ENCODE measurements at places on chromosomes 4 and X.

DNA sequence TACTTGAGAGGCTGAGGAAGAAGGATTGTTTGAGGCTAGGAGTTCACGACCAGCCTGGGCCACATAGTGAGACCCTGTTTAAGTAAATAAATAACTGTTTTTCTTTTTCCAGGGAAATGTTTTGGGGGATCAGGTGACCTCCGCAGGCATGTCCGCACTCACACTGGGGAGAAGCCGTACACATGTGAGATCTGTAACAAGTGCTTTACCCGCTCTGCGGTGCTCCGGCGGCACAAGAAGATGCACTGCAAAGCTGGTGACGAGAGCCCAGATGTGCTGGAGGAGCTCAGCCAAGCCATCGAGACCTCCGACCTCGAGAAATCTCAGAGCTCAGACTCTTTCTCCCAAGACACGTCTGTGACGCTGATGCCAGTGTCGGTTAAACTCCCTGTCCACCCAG, 30.5 kb downstream of the ZBTB49 start:
- DNase-seq = no peak

- no peak for DNase-seq
Measured at GRCh38 chr4:772118-772517, 53.8 kb downstream of the CPLX1 start.

DNA sequence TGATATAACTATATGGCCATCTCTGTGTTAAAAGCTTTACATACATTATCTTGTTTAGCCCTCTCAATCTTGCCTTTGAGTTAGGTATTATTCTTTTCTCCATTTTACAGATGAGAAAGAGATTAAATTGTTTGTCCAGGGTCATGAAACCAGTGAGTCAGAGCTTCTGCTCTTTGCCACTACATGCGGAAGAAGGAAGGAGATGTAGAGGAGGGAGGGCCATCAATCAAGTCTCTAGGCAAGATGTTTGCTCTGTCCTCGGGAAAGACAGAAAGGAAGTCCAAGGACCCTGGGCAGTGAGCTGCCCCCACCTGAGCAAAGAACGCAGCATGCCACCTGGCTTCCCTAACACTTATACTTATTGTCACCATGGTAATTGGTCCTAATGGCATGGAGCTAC, 133.7 kb upstream of the IL1RAPL2 start:
- DNase-seq = no peak

DNA sequence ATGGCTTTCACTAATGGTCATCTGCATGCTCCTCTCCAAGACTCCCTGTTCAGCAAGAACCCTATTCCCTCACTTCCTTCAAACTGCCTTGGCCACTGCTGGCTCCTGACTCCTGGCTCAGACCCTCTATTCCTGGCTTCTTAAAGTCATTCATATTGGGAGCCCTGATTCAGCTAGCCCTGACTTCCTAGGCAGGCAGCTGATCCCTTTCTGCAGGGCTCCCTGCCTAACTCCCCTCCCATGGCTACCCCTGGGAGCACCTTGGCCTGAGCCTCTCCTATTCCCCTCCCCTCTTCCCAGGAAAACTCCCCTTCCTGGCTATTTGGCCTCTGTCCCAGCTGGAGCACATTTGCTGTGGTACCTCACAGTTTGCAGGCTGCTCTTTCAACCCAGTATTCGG, 154.9 kb upstream of the PJA1 start:
- no peak for DNase-seq

DNA sequence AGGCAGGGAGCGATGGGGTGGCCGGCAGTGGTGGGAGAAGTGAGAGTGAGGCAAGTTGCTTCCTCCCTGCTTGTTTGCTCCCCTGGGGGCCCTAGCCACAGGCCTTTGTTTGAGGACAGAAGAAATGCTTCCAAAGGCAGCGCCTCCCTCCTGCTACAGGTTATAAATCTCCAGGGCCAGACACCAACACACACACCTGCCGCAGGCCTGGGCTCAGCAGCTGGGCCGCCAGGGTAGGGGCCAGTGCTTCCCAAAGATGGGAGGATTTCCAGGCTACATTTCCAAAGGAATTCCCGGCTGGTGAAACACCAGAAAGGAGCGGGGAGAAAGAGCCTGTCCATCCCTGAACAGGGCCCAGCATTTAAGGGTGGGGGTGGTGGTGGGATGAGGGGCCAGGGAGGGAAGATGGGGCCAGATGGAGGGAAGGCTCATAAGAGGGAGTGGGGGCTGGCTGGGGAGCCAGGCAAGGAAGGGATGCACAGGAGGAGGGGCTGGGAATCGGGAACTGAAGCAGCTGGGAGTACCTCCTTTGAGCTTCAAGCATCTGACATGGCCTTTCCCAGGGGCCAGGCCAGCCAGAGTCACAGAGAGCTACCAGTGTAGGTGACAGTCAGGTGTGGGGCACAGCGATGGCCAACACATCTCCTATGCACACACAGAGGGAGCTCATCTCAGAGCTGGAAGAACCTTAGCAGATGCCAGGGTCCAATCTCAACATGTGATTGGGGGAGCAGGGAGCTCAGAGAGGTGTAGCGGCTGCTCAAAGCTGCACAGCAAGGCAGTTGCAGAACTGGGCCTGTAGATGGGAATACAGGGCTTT, 143.9 kb downstream of the PJA1 start:
- no peak for DNase-seq

DNA sequence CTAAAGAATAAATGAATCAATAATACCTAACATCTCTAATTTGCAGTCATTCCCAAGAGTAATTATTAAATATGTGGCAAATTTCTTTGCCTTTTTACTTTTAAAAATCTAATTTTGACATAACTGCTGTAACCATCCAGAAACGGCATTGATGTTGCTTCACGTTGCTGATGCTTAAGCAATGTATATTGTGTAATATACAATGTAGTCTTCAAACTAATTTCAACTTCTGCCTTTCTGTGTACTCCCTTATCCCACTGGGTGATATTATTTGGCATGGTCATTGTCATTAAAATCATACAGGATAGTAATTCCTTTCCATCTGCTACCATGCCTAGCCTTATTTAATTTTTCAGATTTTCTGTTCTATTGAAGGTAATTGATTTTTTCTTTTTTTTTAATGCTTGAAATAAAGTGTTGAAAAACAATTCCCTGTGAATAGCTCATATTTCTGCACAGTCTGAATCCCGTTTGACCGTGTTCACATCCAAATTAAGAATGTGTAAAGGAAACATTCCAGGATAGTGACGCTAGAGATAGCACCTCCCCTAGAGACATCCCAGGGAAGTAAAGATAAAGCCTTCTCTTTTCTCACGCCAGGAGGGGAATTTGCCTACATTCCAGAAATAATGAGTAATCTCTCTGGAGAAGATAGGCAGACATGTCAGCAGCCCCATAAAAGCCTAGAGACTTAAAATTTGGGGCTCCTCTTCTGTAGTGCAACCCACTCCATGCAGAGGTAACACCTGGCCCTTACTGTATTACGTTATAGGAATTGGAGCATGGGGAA, 8.6 kb downstream of the FAM200B start:
- peak; percentile 76 for DNase-seq

DNA sequence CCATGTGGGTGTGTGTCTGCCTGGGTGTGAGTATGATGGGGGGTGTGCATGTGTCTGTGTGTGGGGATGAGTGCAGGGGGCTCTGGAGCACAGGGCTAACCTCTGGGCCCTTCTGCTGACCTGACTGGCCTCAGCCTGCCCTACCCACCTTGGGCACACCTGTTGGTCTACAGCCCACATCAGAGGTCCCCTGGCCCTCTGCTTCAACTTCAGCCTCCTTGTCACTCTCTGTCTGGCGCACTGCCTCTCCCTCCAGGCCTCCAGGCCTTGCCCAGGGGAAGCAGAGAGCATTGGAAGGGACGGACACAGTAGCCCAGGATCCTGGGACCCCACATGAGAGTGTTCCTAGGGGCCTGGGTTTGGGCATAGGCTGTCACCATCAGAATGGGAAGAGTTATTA, 115.4 kb downstream of the EFNB1 start:
- no peak for DNase-seq

DNA sequence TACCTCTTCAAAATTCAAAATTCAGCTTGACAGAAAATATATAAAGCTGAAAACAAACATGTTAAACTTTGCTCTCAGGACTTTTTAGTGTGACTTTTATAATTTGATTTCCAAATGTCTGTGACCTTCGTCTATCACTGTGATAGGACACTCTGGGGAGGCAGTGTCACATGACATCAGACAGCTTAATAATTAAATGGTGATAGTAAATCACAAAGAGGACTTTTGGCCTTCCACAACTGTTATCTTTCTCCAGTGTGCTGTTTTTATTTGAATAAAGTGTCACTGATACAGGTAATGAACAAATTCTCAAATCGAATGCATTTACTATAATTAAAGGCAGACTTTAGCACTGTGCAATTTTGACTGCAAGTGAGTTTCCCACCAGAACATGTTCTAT, 83.1 kb downstream of the MID1 start:
- DNase-seq = no peak

GRCh38 chr4:100190643-100191600, 654 bp upstream of the DDIT4L start:
- DNase-seq = no peak

- DNase-seq = no peak
Measured at GRCh38 chr4:38567457-38567856, 96.5 kb upstream of the KLF3 start.

DNA sequence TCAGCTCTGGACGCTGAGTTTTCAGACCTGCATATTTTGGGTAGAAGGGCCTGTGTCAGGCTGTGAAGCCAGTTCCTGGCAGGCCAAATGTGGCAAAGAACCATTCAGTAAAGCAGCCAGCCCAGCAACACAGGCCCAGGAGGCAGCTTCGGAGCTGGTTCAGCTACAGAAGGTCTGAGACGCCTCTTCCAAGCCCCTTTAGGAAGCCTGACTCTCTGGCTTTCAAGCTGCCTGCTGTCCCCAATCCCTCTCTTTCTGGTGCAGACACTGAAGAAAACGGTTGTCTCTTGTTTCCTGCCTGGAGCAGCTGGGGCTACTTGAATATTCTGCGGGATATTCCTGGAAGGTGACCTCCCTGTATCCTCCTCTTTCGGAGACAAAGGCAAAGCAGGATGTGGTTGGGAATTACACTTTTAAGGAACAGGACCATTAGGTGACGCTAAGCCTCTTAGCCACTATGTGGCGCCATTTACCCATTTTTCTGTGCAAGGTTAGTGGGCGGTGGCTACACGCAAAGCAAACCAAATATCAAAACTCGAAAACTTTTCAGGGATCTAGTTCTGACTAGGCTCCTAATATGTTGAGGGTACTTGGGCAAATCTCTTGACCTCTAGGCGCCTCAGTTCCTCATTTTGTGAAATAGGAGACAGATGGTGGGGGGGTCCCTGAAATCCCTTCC, 47.2 kb upstream of the LAS1L start:
- DNase-seq = peak; percentile 3

GRCh38 chr4:177761692-177762091, 319.5 kb upstream of the AGA start:
- DNase-seq = no peak

- DNase-seq = no peak
Measured at GRCh38 chrX:8879750-8880149, 78.6 kb upstream of the FAM9A start.

- no peak for DNase-seq
Measured at GRCh38 chr4:110075083-110075738, 123.2 kb downstream of the ELOVL6 start.

DNA sequence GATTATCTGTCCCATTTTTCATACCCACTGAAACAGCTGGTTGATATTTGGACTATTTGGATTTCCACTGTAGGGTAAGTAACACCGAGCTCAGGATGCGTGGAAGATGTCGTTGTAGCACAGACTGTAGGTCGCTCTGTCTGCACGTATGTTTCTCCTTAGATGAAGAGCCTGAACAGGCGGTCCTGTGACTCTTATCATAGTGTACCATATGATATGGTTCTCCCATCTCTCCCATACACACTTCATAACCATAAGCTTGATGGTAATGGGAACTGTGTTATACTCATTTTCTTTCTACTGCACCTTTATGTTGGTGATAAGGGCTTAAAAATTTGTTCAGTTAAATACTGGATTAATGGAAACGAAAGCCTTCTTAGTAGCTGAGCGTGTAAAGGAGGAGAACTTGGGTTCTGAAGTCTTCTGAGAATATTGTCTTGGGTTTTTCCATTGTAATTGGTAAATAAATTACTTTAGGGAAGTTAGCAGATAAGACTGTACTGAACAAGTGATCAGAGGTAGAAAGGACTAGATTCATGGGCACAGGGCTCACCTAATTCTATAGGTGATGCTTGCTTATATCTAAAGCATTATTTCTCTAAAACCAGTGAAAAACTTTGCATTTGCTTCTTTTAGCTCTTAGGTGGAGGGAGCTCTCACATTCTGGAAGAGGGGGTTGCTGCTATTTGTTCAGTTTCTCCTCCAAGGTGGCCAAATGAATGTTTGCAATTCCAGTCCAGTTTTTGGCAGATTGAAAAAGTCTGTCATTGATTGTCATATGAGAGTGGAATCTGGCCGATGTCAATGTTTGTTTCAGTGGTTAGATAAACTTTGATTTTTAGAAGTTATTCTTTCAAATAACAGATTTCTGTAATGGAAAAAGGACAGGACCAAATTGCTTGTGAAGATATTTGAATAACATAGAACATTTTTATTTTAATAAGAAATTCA, 15.8 kb downstream of the SMAD1 start:
- no peak for DNase-seq

DNA sequence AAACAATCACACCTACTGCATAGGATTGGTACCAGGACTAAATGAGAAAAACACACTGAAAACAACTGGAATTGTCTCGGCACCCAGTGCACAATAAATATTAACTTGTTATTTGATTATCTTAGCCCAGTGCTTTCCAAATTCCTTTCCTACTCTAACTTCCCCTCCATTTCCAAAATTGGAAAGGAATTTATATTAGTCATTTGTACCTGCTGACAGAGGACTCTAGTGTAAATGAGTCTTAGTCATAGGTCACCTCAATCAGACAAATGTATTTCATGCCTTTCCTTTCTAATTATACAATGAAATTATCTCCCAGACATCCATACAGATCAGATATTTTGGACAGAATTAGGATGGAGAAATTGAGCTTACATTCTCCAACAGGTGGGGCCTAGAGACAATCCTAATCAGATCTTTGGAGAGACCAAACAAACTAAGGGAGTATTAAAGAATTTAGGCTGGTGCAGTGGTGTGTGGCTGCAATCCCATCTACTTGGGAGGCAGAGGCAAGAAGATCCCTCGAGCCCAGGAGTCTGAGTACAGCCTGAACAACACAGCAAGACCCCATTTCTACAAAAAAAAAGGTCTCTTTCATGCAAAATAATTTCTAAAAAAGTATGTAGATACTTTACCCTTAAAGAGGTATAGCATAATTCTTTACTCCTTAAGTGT, 10.1 kb downstream of the SH3D19 start:
- no peak for DNase-seq

- DNase-seq = no peak
Measured at GRCh38 chrX:78957049-78957767, 12.0 kb downstream of the P2RY10 start.

DNA sequence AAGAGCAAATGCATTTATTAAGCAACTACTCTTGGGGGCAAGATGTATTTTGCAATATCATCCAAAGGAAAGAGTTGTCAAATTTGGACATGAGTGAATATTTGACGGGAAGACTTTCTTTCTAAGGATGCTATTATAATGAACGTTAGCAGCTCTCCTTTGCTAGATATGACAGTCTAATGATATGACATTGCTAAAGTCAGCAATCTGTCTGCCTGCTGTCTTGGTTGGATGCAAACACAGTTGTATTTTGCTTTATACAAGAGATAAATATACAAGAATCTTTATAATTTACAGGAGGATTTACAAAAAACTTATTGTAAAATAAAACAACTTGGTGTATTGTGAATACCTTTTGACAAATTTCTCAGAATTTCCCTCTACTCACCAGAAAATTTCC, 37.5 kb downstream of the MAGEC1 start:
- DNase-seq = no peak

GRCh38 chrX:101744085-101744484, 84.4 kb upstream of the ARMCX2 start:
- DNase-seq = no peak

GRCh38 chr4:24796620-24797019, 1.2 kb downstream of the SOD3 start:
- DNase-seq = no peak
